ENCODE measurements at places on chromosomes 2 and 18.

GRCh38 chr2:143121079-143121478 lies 8.1 kb upstream of the ARHGAP15 start:
- DNase-seq: no peak

GRCh38 chr2:72051971-72052505 lies 95.6 kb downstream of the CYP26B1 start:
- no peak for DNase-seq

- no peak for DNase-seq
Observed at GRCh38 chr2:190634381-190634780, 14.5 kb upstream of the NAB1 start.

GRCh38 chr2:192885569-192886160 lies 690.9 kb upstream of the TMEFF2 start:
- no peak for DNase-seq

DNA sequence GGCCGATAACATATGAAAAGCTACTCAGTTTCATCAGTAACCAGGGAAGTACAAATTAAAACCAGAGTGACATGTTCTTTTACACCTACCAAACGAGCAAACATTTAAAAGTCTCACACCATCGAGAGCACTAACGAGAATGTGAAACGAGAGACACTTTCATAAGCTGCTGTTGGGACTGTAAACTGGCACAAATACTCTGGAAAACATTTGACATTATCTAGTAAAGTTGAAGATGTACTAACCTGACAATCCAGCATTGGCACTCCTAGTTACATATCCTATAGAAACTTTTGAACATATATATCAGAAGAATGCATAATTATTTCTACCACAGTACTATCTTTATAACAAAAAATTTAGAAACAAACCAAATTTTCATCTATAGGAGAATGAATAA lies 28.1 kb downstream of the NBAS start:
- no peak for DNase-seq

DNA sequence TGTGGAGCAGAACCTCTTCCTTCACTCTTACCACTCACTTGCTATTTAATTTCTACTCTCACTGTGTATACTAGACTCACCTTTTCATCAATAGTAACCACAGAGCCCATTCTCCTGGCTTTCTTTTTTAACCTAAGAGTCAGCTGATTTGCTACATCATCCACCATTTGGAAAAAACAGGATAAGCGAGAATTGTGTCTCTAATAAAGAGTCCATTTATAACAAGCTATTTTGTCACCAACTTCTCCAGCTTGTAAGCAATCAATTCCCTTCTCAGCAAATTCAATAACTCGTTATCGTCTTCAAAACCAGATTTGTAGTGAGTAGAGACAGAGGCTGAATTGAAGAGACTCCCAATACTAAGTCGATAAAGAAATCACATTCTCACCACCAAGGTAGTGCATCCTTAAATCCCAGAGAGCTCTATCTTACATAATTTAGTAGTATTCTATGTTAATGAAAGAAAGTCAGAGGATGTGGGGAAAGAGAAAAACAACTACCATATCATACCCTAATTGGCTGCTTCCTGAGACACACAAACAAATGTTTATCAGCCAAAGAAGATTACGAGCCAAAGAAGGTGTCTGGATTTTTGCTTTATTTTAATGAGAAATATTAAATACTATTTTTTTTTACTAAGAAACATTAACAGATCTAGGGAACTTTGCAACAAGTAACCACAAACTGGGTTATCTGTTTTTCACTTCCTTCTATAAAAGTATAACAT lies 52.5 kb upstream of the SPTBN1 start:
- DNase-seq: no peak

GRCh38 chr2:2452961-2453360 lies 121.9 kb upstream of the MYT1L start:
- no peak for DNase-seq

GRCh38 chr2:17591846-17592245 lies 51.4 kb downstream of the VSNL1 start:
- no peak for DNase-seq

GRCh38 chr18:24380163-24380747 lies 17.4 kb downstream of the OSBPL1A start:
- no peak for DNase-seq

- no peak for DNase-seq
Observed at GRCh38 chr2:50529600-50530218, 502.2 kb downstream of the NRXN1 start.

GRCh38 chr2:199230091-199230490 lies 227.6 kb downstream of the SATB2 start:
- no peak for DNase-seq
